ENCODE measurements at places on chromosomes 5 and 9.

GRCh38 chr5:87074934-87075541 is 192.6 kb upstream of the RASA1 start:
- DNase-seq: no peak

DNA sequence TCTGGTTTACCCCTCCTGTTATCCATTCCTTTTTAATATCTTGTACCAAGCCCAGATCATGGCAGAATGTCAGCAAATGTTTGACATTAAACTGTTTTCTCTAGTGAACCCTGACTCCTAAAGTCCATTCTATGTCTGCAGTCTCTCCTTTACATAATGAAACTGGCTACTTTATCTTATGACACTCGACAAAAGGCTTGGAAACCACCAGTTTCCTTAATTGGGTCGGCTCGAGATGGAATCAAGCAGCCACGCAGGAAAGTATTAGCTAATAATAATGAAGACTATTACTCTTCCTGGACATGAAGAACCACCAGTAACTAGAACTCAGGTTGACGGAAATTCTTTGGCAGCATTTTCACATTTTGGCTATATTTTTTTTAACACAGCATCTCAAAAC is 17.5 kb downstream of the DAP start:
- no peak for DNase-seq

- DNase-seq: no peak
Observed at GRCh38 chr5:150562832-150563231, 54.9 kb downstream of the NDST1 start.

- DNase-seq: no peak
Observed at GRCh38 chr9:78490231-78490630, 193.3 kb downstream of the PSAT1 start.

DNA sequence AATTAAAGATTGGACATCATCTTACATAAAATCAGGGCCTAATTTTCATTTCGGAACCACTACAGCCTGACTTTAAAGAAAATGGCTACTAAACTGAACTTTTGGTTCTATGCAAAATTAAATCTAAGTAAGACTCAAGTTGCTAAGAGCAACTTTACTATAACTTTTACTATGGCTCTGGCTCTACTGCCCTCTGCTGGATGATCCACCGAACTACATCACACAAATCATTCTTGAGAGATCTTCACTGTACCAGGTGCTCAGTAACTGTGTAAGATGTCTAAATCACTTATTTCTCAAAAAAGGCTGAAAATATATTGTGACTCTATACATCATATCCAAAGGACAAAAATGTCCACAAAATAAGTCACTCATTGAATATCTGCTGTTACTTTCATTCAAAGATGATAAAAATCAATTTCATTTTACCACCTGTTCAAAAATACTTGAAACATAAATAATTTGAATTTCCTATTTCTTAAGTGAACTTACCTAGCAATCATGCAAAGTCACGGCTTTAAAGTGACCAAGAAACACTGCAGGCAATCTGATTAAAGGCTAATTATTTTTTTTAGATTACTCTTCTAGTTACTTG is 13.5 kb downstream of the MOCS2 start:
- DNase-seq: peak; percentile 5

DNA sequence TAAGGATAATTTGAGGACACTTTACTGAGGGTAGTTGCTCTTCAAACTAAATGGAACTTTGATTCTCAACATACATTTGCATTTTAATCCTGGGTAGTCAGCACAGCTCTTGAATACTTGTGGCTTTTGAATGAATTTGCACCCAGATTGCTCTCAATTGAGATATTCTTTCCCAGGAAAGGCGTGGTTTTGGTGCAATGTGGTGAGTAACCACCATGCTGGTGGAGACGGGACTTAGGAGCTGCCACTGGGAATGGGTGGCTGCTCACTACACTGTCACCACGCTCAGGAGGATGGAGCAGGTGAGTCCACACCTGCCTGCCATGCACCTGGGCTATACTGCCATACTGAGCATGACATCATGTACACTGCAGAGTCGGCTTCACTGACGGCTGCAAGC is 99.2 kb downstream of the IRX1 start:
- DNase-seq: no peak

DNA sequence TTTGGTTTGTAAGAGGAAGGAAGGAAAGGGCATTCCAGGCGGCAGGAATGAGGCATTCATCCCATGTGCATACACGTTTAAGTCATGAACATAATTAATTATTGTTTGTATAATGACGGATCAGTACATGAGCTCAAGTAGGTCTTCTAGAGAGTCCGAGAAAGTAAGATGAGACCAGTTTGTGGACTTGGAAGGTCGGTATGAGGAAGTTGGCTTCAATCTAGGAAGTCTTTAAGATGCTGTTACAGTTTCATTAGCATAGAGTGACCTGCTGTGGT is 2.1 kb downstream of the GTF3C4 start:
- no peak for DNase-seq

GRCh38 chr9:34318163-34318790 is 10.8 kb downstream of the KIF24 start:
- DNase-seq: no peak

- peak; percentile 11 for DNase-seq
Observed at GRCh38 chr5:146962801-146963355, 84.3 kb upstream of the PPP2R2B start.

DNA sequence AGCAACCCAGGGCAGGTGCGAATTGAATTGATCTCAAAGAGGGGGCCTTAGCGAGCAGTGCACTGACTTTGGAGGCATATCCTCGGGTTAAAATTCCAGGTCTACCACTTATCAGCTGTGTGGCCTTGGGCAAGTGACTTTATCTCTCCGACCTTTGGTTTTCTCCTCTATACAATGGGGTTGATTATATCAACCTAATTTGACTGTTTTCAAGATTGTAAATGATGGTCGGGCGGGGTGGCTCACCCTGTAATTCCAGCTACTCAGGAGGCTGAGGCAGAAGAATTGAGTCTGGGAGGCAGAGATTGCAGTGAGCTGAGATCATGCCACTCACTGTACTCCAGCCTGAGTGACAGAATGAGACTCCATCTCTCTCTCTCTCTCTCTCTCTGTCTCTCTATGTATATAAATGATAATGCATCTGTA is 18.7 kb downstream of the SPRY4 start:
- no peak for DNase-seq

- DNase-seq: no peak
Observed at GRCh38 chr5:79847561-79847960, 143.5 kb downstream of the MTX3 start.

DNA sequence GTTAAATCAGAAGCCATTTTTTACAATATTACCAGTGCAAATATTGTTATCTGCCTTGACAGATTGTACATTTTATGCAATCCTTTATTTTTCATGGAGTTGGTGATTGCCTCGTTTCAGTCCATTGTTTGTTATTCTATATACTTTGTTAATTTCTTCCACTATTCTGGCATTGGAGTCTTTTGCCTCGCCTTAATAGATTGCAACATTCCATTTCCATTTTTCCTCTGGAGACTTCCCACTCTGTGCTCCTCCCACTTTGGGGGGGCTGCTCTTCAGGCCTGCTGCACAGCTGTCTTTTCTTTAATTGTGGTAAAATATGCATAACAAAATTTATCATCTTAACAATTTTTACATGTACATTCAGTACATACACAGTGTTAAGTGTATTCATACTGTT is 4.4 kb upstream of the DCAF10 start:
- no peak for DNase-seq

- peak; percentile 20 for DNase-seq
Observed at GRCh38 chr5:143471041-143471509, 67.6 kb upstream of the NR3C1 start.

- DNase-seq: no peak
Observed at GRCh38 chr5:136235321-136235720, 42.4 kb upstream of the SMIM32 start.

- peak; percentile 58 for DNase-seq
Observed at GRCh38 chr5:337563-338130, 16.1 kb downstream of the AHRR start.

DNA sequence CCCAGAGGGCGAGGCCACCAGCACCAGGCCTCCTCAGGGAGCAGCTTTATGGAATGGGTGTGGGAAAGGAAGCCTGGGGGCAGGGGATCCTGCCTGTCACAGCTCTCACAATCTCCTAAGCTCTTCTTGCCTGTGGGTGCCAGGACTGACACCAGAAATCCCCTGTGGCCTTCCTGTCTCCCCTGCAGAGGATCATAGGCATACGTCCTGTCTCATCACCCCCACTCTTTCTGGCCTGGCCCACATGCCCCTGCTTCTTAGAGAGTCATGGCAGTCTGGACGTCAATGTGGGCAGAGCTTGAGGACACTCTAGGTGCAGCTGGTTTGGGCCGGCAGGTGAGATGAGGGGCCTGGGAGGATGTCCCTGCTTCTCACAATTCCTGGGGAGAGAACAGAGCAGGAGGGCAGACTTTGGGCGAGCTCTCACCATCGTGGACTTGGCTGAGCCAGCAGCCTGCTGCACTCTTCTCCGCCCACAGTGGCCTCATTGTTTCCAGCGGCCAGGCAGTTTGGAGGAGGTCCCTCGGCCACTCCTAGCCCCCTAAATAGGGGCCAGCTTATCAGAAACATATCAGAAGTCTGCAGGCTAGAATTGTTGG is 67.3 kb upstream of the ZFR start:
- DNase-seq: no peak

- no peak for DNase-seq
Observed at GRCh38 chr5:109394806-109395205, 15.0 kb downstream of the PJA2 start.

GRCh38 chr5:1527533-1528205 is 3.9 kb upstream of the LPCAT1 start:
- DNase-seq: no peak

- DNase-seq: peak; percentile 89
Observed at GRCh38 chr5:42423285-42424165, at the start of gene GHR. GHR (plus strand) TSS chr5:42423439; CDS start chr5:42565875, 142,436 bp downstream.

GRCh38 chr9:136560586-136560985 is 14.7 kb upstream of the NOTCH1 start:
- no peak for DNase-seq

DNA sequence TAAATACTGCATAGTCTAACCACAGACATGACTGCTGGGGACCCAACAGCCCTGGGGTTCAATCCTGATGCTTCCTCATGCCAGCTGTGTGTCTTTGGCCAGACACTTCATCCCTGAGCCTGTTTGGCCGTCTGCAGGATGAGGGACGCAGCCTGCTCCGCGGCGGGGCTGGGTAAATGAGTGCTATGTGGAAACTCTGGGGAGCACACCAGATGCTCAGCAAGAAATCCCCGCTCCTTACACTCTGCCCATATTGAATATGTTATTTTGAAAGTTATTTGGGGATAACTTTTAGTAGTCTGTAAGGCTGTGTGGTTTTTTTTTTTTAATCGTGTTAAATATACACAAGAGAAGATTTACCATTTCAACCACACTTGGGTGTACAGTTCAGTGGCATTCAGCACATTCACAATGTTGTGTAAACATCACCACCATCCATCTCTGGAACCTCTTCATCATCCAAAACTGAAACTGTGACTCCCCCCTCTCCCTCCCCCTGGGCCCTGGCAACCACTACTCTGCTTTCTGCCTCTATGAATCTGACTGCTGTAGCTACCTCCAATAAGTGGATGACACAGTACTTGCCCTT is 42.7 kb downstream of the SH3PXD2B start:
- no peak for DNase-seq

- DNase-seq: no peak
Observed at GRCh38 chr9:21576331-21577189, 94.4 kb upstream of the IFNE start.

DNA sequence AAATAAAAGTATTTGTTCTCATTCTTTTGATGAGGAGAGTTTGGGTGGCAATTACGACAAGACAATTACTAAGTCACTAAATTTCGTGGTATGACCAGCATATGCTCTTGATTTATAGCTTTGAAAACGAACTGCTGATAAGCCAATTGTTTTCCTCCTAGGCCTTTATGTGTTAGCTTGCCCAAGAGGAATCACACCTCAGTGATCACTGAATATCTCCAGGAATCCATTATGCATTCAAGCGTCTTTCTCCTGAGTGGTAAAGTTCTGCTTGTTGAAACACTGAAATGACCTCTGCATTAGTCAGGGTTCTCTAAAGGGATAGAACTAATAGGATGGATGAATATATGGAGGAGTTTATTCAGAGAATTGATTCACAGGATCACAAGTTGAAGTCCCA is 677.7 kb upstream of the MEF2C start:
- no peak for DNase-seq

- DNase-seq: no peak
Observed at GRCh38 chr5:97544678-97545077, 361.6 kb upstream of the RIOK2 start.

DNA sequence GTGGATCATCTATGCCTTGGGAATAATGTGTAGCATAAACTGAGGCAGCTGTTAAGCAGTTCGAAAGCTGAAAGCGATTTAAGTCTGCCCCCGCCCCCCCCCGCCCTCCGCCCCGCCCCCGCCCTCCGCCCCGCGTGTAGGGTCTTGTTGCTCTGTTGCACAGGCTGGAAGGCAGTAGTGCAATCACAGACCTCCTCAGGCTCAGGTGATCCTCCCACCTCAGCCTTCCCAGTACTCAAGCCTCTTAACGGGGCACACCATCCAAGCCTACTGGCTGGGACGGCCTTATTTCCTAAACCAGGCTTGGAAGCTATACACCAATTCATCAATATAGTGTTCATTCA is 945 bp downstream of the ANKDD1B start:
- no peak for DNase-seq

GRCh38 chr9:37369671-37370070 is 52.8 kb upstream of the GRHPR start:
- no peak for DNase-seq
